Stimulated activated CD8-positive, alpha-beta memory T cell treated with anti-CD3 and anti-CD28 coated beads, Interleukin-15, amount 100 ng/mL, for 4 hours (primary cell): ENCODE measurements at places on chromosomes 1 and 21.

DNA sequence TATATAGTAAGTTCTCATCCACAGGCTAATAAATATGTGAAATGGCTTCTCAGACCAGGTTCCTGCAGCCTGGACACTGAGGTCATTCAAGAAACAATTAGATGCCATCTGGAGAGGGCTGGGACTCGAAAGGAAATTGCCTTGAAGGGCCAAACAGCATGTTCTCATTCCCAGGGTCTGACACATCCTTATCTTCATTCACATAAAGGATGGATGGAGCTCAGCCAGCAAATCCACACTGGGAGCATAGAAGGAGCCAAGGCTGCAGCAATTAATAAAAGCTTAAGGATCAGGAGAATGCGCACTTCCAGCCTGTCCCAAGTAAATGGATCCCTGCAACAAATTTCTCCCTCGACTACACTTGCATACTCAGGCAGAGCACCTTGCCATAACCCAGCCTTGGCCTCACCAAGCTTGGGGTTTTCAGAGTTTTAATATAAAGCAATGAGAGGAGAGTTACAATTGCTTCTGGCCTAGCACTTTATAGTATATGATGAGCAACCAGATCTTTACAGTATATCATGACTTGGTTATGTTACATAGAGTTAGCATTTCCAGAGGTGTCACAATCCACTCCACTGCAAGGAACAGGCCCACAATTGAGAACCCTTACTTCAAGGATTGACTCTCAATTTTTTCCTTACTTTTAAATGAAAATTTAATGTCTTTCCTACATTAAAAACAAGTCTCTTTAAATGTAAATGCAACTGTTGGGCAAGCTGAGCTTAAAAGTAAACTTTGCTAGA is 55.9 kb downstream of the BCAR3 start:
- DNase-seq, result no peak

DNA sequence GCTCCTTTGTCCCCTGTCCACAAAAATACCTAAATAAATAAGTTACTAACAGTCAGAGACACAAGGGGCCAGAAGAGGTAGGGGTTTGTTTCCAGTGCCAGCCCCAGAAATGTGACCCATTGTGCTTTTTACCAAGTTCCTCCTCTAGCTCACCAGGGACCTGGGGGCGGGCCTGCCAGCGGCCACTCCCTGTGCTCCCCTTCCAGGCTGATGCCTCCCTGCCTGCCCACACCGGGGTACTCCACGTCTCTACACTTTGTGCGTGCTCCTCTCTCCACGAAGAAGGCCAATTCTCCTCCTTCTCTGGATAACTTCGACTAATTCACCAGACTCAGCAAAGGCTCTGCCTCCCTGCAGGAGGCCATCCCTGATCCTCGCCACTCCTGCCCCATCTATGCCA is 72.1 kb downstream of the BCAR3 start:
- no peak for DNase-seq

DNA sequence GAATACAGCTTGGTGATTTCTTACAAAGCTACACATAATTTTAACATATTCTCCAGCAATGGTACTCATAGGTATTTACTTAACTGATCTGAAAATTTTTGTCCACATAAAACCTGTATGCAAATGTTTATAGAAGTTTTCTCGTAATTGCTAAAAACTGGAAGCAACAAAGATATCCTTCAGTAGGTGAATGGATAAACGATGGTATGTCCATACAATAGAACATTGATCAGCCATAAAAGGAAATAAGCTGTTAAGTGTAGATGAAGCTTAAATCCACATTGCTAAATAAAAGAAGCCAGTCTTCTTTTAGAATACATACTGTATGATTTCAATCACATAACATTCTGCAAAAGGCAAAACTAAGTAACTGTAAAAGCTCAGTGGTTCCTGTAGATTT is 224.8 kb upstream of the DPYD start:
- DNase-seq, result no peak

- DNase-seq, result no peak
These were observed 72.1 kb upstream of the CNTN2 start for GRCh38 chr1:204970937-204971336.

DNA sequence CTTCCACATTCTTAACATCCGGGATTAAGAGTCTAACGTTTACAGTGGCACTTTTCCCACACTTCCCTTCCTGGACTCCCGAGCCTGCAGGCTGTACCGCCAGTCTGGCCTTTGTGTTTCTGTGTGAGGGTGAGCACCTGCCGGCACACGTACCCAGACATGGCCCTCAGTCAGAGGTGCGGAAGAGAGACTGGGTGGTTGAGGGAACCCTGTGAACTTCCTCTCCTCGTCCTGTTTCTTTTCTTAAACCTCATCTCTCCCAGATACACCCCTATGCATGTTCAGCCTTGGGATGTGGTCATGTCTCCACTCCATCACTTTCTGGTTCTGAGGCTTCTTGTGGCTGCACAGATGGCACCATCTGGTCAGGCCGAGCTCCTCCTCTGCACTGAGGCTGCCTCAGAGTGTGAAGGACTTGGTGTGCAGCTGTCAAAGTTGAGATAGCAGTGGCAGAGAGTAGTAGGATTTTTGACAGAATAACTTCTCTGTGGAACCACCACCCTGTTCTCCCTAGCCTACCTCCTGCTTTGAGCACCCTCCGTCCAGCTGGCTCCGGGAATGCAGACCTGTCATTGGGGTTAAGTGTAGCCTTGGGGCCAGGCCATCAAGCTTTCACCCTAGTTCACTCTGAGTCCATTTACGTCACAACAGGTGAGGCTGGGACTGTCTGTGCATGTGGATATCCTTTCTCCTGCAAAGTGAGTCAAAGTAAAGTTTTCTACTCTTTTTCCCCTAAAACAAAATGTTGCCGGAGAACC is 31.4 kb downstream of the VASH2 start:
- DNase-seq, result no peak

GRCh38 chr1:97489834-97490233 is 431.0 kb downstream of the DPYD start:
- DNase-seq, result no peak

DNA sequence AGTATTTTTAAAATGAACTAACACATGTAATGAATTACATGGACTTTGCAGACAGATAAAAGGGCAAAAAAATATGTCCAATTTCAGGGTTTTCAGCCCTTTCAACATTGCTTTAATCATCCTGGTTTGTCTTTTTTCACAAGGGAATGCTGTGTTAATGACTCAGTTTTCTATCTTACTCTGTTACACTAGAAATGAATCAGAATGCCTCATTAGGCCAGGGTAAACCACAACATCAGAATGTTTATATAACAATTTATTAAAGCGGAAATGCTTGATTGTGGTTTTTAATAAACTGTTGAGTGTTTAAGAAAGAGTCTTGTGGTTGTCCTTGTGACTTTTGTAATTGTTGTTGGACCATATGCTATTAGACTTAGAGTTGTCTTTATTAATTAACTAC is 13.5 kb downstream of the GORAB start:
- no peak for DNase-seq

GRCh38 chr1:942411-942821 is 16.6 kb downstream of the NOC2L start:
- no peak for DNase-seq

DNA sequence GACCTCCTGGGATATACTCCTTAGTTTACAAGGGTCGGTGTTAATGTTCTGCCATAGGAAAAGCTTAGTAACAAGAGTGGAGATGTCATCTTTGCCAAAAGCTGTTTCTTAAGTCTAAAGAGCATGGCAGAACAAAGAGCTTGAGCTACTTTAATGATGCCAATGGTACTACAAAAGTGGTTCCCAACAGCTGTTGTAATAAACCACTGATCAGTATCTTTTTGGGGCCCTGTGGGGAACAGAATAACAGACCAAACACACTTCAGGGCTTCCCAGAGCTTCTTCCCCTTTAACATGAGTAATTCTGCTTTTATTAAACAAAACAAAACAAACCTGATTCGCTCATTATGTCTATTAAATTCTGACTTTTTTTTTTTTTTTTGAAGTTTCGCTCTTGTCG is 116.3 kb downstream of the NCAM2 start:
- DNase-seq, result no peak

- no peak for DNase-seq
These were observed 14.7 kb downstream of the CACHD1 start for GRCh38 chr1:64484651-64485050.

- no peak for DNase-seq
These were observed 775 bp upstream of the EFCAB14 start for GRCh38 chr1:46719689-46720088.

GRCh38 chr1:18764362-18764761 is 95.1 kb downstream of the TAS1R2 start:
- no peak for DNase-seq

DNA sequence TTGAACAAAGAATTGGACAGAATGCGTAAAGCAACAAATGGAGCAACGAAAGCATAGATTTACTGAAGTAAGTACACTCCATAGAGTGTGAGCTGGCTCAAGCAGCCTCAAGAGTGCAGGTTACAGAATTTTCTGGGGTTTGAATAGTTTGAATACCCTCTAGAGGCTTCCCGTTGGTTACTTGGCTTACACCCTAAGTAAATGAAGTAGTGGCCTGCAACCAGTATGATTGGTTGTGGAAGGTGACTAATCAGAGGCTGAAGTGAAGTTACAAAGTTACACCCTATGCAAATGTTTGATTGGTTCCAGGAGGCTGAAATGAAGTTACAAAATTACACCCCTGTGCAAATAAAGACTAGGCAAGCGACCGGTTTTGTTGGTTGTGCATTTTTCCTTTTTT is 10.9 kb downstream of the TCEANC2 start:
- DNase-seq, result no peak

- DNase-seq, result no peak
These were observed 56.8 kb downstream of the GLIS1 start for GRCh38 chr1:53681977-53682685.

GRCh38 chr1:62260688-62261087 is 58.5 kb downstream of the KANK4 start:
- no peak for DNase-seq

DNA sequence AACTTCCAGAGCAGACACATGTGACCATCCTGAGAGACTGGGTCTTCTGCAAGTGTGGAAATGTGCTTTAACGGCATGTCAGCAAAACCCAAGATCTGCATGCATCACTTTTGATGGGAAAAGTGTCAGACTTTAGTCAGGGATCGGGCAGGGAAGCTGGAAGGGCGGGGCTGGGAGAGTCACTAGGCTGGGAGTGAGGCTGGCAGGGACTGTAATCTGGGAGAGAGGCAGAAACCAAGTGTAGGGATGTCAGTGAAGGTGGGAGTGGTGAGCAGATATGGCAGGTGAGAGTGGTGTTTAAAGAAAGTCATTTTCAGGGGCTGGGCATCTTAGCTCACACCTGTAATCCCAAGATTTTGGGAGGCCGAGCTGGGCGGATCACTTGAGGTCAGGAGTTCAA is 11.3 kb downstream of the CDA start:
- DNase-seq, result no peak

GRCh38 chr21:43716376-43717165 is 2.4 kb upstream of the PDXK start:
- DNase-seq, result no peak

- DNase-seq, result no peak
These were observed 65.7 kb downstream of the DHRS3 start for GRCh38 chr1:12552111-12552888.

DNA sequence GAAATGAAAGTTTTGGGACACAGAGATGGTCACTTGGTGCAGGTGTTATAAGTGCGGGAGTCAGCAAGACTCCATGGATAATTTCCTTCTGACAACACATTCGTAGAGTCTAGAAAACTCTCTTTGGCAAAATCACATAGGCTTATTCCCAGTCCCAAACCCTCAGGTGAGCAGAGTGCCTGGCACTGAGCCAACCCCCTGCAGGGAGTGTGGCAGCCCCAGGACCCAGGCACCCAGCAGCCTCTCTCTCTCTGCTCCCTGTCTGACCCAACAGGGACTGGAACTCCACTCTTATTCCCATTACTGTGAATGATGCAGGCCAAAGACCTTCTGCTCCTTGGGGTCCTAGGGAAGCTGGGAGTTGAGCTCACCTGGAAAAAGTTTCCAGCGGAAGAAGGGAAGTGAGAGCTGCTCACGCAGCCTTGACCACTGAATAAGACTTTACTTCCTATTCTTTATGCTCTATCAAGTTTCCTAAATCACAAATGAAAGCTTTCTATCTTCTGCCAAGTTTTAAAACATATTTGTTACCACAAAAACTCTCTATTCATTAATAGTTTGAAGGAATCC is 132.6 kb upstream of the ETV3 start:
- no peak for DNase-seq

- no peak for DNase-seq
These were observed 14.6 kb upstream of the TMEM61 start for GRCh38 chr1:54965624-54966340.

- no peak for DNase-seq
These were observed 8.2 kb upstream of the TNFRSF25 start for GRCh38 chr1:6473974-6474814.

- no peak for DNase-seq
These were observed 1.3 kb downstream of the WLS start for GRCh38 chr1:68230901-68231626.

DNA sequence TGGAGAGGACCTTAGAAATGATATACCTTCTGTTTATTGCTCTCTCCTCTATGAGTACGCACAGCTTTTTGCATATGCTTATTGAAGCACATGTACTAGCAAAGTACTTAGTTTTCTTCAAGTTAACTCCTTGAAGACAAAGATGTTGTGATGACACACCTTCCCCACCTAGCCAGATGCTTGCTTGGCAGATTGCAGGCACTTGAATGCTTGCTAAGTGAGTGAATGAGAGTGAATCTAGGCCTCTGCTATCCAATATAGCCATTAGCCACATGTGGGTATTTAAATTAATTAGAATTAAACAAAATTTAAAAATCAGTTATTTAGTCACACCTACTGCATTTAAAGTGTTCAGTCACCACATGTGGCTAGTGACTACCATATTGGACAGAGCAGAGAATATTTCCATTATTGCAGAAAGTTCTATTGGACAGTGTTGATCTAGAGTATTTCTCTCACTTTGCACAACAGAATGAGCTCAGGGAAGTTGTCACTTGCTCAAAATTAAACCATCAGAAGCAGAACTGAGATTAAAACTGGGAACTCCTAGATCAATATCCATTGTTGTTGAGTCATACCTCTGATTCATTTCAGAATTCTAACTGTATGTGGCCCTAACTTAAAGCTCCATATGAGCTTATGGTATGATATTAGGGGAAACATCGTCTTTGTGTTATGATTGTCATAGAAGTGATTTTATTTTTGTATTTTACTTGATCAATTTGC is 8.6 kb upstream of the EEIG2 start:
- no peak for DNase-seq
